HFF-Myc (cell line): ENCODE measurements at places on chromosomes 16 and 17.

DNA sequence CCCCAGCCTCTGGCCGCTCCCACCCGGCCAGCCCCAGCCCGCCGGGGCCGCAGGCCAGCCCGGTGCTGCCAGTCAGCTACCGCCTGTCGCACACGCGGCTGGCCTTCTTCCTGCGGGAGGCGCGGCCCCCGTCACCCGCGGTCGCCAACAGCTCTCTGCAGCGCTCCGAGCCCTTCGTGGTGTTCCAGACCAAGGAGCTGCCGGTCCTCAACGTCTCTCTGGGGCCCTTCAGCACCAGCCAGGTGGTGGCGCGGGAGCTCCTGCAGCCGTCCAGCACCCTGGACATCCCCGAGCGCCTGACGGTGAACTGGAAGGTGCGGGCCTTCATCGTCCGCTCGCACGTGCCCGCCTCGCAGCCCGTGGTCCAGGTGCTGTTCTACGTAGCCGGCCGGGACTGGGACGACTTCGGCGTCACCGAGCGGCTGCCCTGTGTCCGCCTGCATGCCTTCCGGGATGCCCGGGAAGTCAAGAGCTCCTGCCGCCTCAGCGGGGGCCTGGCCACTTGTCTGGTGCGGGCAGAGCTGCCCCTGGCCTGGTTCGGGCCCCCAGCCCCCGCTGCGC lies 46.8 kb downstream of the TMEM132E start:
- no peak for DNase-seq

DNA sequence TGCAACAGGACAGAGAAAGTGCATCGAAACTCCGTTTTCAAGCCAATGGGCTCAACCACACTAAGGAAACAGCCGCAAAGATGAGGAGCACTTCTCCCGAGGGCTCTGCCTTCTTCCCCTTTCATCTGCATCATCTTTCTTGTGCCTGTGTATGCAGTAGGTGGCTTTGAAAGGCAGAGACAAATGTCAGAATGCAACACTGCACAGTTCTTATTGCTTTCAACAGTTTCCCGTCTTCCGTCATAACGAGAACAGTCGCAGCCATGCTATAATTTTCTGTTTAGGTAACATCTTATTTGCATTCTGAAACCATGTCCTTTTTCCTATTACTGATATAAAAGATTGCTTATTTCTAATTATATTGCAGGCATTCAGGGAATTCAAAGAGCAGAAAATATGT lies 205.2 kb downstream of the SLC39A11 start:
- no peak for DNase-seq

DNA sequence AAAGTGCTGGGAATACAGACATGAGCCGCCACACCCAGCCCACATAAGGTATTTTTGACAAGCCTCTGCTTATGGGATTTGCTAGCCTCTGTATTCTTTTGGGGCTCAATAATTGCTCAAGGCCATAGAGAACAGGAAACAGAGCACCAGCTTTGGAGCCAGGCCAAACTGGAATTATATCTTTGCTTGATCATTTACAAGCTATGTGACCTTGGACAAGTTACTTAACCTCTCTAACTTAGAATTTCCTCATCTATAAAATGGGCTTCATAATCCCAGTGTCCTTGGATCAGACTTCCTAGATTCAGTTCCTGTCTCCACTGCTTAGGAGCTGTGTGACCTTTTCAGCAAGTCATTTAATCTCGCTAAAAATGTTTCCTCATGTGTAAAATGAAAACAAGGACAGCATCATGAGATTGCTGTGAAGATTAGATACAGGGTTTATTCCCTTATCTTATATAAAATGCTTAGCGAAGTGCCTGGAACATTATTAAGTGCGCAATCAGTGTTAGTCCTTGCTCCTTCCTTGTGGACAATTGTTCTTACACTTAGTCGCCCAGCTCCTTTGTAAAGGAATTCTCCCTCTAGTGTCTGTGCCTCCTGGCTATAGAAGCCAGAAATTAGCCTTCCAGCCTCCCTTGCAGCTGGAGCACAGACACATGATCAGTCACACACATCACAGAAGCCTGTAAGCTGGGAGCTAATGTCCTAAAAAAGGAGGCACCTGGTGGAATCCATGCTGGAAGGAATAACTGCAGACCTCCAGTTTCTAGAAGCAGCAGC lies 16.6 kb downstream of the KRT9 start:
- DNase-seq: no peak

DNA sequence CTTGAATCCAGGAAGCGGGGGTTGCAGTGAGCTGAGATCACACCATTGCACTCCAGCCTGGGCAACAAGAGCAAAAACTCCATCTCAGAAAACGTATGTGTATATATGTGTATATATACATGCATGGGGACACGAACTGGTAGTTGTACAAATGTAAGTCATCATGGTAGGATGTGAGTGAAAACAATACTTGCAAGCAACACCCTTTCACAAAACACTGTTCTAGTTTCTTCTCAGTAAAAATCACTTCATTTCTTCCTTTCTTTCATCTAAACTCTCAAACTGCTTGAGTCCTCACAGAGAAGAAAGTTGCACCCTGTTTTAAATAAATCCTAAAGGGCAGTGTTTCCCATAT lies 51.8 kb downstream of the METTL16 start:
- DNase-seq: no peak

- no peak for DNase-seq
Measured at GRCh38 chr17:59287891-59288290, 43.6 kb upstream of the YPEL2 start.

DNA sequence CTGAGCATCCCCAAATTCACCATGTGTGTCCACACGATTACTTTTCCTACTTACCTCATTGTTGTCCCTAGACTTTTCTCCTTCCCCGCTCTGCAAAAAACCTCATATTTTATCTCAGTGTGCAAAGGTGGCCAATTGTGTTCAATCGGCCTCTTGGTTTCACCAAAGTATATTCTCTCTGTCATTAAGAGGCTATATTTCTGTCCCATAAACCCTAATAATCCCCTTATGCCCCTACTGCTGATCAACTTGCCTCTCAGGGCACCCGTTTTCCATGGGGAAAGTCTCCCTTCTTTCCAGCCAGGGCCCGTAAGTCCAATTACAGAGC lies 11.6 kb downstream of the CES2 start:
- DNase-seq: no peak

GRCh38 chr16:81201267-81201666 lies 37.2 kb upstream of the BCO1 start:
- no peak for DNase-seq

- no peak for DNase-seq
Measured at GRCh38 chr17:77118251-77118928, 22.4 kb upstream of the SEC14L1 start.

- DNase-seq: no peak
Measured at GRCh38 chr17:72515291-72516065, 394.7 kb downstream of the SOX9 start.

GRCh38 chr17:81406117-81406953 lies 11.1 kb downstream of the BAHCC1 start:
- DNase-seq: no peak

DNA sequence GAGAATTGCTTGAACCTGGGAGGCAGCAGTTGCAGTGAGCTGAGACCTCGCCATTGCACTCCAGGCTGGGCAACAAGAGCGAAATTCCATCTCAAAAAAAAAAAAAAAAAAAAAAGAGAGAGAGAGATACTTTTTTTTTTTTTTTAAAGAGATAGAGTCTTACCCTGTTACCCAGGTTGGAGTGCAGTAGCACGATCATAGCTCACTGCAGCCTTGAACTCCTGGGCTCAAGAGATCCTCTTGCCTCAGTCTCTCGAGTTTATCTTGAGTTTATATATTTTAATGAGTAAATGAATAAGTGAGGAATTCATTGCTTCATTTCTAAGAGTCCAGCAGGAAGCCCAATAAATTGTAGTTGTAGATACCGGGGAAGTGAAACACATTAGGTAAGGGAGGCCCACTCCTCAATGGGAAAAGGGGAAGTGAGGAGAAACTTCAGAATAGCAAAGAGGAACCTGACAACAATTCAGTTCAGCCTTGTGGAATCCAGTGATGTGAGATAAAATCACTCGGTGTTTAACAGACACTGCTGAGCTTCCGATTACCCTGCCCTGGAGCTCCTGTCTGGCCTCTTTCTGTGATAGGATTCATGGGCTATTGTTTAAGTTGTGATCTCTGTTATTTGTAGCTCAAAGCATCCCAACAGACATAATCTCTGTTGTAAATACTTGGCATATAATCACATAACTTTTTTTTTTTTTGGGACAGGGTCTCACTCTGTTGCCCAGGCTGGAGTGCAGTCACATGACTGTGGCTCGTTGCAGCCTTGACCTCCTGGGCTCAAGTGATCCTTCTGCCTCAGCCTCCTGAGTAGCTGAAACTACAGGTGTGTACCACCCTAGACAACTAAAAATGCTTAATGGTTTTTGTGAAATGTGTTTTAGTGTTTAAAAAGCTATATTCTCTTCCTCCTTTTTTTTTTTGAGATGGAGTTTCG lies 15.8 kb upstream of the ITGAM start:
- no peak for DNase-seq

DNA sequence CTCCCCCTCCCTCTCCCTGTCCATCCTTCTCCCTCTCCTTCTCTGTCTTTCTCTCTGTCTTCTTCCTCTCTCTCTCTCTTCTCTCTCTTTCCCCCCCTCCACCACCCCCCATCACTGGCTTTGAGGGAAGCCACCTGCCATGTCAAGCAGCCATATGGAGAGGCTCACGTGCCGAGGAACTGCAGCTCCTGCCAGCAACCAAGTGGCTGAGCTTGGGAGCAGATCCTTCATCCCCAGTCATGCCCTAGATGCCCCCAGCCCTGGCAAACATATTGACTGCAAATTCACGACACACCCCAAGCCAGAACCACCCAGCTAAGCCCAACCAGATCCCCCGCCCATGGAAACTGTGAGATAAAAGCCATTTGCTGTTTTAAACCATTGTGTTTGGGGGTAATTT lies 40.9 kb upstream of the RBFOX3 start:
- no peak for DNase-seq

DNA sequence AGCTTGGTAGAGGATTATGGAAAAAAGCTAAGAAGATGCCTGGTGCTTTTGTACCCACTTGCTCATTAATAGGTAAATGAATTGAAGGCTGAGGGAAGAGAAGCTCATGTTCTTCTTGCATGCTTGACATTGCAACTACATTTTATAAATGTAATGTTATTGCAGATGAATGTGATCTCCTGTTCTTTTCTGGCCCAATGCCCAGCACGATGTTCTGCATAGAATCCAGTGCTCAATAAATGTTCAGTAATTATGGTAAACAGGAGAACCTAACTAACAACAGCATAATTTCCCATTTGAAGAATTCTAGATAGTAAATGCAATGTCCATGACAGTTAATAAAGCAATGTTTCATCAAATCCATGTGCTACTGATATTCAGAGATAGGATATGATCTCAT lies 638.2 kb upstream of the SOX9 start:
- DNase-seq: no peak

DNA sequence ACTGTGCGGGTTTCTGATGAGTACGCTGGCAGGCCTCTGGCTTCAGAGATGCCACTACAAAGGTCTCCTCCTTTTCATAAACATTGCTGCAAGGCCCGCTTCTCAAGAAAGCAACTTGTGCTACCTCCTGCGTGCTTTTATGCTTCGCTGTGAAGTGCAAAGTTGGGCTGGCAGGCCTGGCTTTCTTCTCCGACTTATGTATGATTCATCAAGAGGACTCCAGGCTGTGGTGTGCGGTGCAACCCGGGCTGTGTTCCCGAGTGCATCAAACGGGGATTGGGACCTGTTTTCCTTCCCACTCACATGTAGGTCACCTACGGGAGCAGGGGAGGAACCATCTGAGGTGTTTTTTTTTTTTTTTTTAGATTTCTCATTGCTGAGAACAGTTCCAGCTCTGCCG lies 534.1 kb downstream of the WWOX start:
- DNase-seq: no peak

GRCh38 chr16:59469266-59469665 lies 735.1 kb upstream of the GOT2 start:
- no peak for DNase-seq

- no peak for DNase-seq
Measured at GRCh38 chr16:81543571-81543970, 99.0 kb downstream of the CMIP start.

GRCh38 chr17:81333616-81334368 lies 38.7 kb upstream of the SLC38A10 start:
- no peak for DNase-seq

- peak; percentile 26 for DNase-seq
Measured at GRCh38 chr16:48317614-48318315, 67.4 kb downstream of the SIAH1 start.

DNA sequence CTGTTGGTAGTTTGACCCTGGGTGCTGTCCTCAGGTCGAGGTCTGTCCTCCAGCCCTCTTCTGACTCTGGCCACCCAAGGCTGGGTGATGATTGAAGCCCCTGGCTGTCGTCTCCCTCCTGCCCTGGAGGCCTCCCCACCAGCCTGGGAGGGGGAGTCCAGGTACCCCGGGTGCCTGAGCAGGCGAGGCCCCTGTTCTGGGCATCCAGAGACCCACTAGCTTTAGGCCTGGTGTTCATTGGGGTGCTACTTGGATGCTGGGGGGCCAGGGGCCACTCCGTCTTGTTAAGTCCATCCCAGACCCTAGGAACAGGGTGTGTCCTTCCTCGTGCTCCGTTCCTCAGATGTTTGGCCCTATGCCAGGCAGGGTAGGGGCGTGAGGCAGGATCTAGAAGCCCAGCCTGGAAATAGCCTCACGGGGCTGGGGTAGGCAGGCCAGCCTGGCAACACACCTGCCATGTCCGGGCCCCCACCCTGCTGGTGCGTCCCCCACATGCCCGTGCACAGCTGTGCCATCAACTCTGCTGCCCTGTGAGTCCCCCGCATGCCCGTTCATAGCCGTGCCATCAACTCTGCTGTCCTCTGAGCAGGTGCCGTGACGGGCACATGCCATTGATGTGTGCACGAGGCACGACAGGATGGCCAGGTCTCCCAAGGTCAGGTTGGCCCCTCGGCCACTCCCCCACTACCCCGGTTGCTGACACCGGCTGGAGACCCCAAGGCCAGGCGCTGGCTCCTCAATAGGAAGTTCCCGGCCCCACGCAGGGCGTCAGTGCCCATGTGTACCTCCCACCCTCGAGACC lies 36.9 kb downstream of the GINS2 start:
- no peak for DNase-seq

DNA sequence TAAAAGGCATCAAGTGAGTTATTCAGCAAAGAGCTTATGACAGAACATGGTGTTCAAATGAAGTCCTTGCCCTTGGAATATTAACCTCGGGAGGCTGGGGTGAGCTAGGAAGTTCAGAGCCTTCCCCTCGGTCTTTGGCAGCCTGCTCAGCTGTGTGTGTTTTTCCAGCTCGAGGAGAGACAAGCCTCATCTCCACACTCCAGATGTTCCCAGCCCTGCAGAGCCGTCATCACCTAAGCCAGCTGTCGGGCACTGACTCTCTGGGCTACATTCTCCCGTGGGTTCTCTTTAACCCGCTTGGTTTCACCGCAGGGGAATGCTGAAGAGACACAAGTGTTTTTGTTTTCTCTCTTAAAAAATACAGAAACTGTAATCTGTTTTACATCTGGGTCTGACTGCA lies 47.1 kb downstream of the IRX3 start:
- no peak for DNase-seq

- DNase-seq: no peak
Measured at GRCh38 chr17:12623220-12623848, 42.4 kb upstream of the MYOCD start.
